NCI-H1694 treated with DMSO at 0.1 percent for 48 hours (cell line): ENCODE measurements at places on chromosomes 7 and 10.

DNA sequence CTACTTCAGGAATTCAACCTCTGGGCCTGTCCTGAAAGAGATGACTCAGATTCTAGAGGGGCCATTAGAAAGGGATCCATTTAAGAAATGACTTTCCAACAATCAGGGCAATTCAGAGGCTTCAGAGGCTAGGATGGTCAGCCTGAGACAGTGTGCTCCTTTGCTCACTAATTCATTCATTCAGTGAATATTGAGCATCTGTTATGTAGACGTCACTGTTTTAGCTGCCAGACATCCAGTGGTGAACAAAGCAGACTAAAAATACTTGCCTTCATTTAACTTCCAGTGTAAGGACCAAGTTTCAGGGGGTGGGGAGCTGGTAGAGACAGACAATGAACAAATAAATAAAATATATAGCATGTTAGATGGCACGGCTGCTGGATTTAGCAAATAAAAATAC, 1.6 kb downstream of the KIAA1217 start:
- DNase-seq, result no peak

GRCh38 chr7:138259675-138260074, 183.4 kb downstream of the AKR1D1 start:
- no peak for DNase-seq

DNA sequence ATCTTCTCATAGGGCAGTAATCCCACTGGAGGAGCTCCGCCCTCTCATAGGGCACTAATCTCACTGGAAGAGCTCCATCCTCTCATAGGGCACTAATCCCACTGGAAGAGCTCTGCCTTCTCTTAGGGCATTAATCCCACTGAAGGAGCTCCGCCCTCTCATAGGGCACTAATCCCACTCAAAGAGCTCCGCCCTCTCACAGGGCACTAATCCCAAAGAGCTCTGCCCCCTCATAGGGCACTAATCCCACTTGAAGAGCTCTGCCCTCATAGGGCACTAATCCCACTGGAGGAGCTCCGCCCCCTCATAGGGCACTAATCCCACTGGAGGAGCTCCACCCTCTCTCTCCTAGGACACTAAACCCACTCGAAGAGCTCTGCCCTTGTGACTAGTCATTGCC, 3.4 kb upstream of the FUOM start:
- no peak for DNase-seq

GRCh38 chr10:22723783-22724182, 9.4 kb upstream of the PIP4K2A start:
- DNase-seq, result no peak

DNA sequence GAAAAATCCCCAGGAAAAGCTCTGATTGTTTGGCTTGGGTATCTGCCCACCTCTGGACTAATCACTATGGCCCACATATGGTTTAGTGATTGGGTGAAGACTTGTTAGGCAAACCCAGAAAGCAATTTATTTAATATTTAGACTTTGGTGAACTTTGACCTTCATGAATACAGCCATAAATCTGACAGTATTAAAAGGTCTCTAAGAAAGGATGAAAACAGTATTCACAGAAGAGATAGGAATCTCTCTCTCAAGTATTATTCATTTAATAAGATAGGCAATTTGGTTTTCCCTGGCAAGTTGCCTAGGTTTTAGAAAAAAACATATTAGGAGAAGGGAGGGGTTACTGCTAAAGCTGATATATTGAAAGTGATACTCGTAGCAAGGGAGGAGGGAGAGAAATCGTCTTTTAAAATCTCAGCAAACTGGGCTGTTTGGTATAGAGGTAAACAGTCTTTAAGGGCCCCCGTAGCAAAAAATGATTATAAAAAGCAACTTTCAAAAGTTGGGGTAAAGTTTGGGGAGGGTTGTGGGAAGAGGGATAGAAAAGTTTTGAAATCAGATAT, 57.1 kb downstream of the LSMEM1 start:
- DNase-seq, result no peak

DNA sequence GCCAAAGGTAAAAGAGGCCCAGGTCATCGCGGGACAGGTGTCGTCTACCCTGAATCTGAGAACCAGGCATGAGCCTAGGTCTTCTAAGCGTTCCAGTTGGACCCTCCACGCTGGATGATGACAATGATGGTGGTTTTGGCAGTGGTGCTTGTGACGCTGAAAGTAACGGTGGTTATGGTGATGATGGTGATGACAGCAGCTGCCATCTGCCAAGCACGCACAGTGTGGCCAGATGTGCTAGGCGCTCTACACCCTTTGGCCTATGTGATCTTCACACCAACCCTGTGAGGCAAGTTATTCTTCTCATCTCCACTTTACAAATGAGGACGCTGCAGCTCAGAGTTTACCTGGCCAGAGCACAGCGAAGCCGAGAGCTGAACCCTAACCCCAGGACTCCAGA, 93.9 kb downstream of the FAM53B start:
- DNase-seq, result no peak

GRCh38 chr7:117218700-117219099, 104.2 kb downstream of the WNT2 start:
- no peak for DNase-seq

GRCh38 chr10:110616493-110617033, 27.6 kb upstream of the RBM20 start:
- DNase-seq, result no peak
